ENCODE measurements at places on chromosomes 13 and 19.

GRCh38 chr19:45351401-45351952 lies 10.9 kb downstream of the KLC3 start:
- no peak for DNase-seq

- DNase-seq, result no peak
Measured at GRCh38 chr13:39682310-39682709, 26.8 kb downstream of the COG6 start.

DNA sequence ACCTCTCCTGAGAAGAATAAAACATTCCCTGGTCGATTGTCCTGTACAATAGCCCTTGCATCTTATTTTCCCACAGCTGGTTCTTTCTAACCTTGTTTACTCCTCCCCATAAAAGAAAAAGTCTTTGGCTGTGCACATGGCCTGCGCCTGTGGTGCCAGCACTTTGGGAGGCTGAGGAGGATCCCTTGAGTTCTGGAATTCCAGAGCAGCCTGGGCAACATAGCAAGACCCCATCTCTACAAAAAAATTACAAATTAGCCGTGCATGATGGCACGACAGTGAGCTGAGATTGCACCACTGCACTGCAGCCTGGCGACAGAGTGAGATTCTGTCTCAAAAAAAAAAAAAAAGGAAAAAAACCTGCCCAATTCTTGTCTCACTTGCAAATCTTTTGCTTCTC lies 7.2 kb upstream of the NUP62 start:
- DNase-seq, result no peak

GRCh38 chr19:50341091-50341564 lies 12.0 kb upstream of the KCNC3 start:
- no peak for DNase-seq

GRCh38 chr19:10085641-10086590 lies at the start of gene SHFL:
SHFL (plus strand) TSS chr19:10086317; CDS start chr19:10086428, 111 bp downstream.
- DNase-seq, result no peak

All from GM04504 (cell line).